ENCODE measurements at places on chromosomes 11 and 22.

DNA sequence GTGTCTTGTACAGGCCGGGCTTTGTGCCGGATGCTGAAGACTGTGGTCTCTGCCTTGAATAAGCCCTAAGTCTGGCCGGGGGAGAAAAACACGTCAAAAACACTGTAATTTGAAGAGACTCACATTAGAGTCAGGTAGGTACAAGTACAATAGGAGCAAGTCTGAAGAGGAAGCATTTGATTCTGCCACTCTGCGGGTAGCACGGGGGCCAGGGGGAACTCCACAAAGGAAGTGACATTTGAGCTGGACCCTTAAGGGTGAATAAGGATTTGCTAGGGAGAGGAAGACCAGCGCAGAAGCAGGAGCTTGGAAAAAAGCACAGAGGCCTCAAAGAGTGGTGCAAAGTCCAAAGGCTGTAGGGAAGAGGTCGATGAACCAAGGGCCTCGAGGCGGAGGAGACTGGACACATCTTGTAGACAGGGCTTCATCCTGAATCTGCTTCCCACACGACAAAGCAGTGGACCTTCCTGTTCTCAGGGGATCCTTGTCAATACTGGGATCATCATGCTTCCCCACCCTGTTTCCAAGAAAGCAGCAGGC lies 38.7 kb downstream of the BUD13 start:
- DNase-seq: no peak

DNA sequence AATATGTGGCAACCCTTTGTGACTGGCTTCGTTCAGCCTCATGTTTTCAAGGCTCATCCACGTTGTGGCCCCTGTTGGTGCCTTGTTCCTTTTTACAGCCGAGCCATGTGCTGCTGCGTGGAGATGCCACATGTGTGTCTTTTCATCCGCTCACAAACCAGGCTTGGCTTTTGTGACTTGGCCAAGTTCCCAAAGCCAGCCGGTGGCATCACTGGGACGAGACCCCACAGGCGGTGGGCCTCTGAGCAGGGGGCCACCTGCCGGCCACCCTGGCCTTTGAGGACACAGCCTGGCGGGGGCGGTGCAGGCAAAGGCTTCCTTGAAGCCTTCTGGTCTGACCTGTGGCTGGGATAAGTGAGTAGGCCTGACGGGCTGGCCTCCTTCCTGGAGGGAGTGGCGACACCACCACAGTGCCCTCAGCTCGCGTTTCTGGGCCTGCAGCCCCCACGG lies 10.5 kb downstream of the GRK2 start:
- no peak for DNase-seq

DNA sequence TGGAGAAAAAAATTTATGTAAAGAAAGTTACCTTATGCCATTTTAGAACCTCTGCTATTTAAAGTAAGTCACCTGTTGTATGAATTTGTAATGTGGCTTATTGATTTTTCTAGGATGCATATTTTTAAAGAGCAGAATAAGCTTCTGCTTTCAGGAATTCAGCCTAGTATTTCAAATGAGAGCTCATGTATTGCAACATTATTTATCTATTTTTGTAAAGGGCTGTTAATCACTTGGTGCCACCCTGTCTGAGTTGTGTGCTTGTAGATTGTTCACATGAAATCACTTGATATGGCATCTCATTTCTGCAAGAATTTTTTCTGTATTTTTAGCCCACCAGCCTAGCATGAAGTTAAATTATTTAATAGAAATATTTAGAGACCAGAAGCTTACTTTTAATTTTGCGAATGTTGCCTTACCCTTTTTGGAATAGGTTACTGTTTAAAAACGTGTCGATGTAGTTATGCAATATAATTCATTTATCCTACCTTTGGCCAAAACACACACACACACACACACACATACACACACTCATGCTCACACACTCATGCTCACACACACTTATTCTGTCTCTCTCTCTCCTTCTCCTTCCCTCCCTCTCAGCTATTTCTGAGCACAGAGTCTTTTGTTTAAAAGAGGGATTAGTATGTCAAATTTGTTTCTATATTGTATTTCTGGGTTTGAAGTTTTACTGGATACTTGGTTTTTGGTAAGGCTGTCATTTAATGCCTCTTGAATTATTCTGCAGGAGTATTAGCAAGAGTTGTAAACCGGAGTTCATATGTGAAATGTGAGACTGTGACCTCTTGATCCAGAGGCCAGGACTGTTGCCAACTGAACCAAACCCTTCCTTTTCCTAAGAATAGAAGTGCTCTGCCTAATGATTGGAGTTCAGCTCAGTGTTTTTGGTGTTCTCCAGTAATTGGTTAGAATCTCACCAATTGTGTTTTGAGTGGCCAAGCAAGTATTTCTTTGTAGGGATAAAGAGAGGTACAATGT lies 34.4 kb downstream of the YAP1 start:
- peak; percentile 63 for DNase-seq

DNA sequence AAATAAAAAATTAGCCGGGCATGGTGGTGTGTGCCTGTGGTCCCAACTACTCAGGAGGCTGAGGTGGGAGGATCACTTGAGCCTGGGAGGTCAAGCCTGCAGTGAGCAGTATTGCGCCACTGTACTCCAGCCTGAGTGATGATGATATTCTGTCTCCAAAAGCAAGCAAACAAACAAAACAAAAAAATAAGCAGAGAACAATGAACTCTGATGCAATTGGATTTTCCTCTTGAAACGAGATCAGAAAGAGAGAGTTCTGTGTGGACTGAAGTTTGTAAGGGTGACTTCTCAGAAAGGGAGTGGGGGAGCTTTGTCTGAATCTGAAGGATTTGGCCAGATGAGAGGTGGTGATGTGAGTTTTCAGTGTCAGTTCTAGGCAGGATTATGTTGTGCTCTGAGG lies 6.0 kb upstream of the TMEM123 start:
- DNase-seq: peak; percentile 66

- DNase-seq: no peak
Observed at GRCh38 chr11:18578975-18579598, 9.4 kb downstream of the UEVLD start.

GRCh38 chr11:111975076-111975806 lies 38.1 kb downstream of the DIXDC1 start:
- DNase-seq: no peak

DNA sequence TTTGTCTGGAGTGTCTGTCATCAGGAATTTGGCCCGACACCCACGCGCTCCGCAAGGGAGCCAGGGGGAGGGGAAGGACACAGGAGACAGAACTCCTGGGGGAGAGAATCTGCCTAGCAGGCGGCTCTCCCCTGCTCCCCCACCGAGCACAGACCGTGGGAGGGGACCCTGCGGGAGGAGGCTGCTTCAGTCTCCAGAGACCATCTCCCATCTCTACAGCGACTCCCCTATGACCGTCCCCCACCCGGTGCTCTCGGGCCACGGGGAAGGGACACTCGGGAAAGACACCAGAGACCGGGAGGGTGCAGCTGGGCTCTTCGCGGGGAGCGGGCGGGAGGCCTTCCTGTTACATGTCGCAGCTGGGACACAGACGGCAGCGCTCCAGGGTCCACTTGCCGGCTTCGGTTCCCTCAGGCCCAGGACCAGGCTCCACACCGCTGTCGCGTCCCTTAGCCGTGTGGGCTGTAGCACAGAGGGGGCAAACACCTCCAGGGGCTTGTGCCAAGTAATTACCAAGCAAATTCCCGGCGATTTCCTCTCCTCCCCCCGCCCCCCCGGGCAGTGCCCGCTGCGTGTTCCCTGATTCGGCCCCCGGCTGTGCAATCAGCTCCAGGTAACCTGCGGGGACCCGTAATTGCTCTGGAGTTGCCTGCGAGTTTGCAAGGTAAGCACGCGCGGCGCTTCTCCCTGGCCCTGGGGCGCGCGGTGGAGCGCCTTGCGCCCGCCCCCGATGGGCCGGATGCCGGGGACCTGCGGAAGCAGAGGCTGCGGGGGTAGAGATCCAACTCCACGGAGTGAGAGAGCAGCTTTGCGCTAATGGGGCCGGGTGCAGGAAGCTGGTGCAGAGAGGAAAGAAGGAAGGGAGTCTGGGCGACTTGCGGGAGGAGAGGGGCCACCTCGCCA lies 155.1 kb upstream of the CADM1 start:
- no peak for DNase-seq

DNA sequence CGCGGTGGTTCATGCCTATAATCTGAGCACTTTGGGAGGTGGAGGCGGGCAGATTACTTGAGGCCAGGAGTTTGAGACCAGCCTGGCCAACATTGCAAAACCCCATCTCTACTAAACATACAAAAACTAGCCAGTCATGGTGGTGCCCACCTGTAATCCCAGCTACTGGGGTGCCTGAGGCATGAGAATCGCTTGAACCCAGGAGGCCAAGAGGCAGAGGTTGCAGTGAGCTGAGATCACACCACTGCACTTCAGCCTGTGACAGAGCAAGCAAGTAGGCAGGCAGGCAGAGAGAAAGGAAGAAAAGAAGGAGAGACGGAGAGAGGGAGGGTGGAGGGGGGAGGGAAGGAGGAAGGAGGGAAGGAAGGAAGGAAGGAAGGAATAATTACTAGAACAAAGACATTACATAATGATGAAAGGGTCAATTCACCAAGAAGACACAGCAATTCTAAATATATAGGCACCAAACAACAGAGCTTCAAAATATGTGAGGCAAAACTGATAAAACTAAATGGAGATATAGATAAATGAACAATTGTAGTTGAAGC lies 13.8 kb upstream of the CLDN5 start:
- DNase-seq: no peak

Measured in amniotic epithelial cell (primary cell).